ENCODE measurements at places on chromosomes 4 and X.

- no peak for DNase-seq
Observed at GRCh38 chr4:188452097-188452496, 312.9 kb downstream of the TRIML1 start.

DNA sequence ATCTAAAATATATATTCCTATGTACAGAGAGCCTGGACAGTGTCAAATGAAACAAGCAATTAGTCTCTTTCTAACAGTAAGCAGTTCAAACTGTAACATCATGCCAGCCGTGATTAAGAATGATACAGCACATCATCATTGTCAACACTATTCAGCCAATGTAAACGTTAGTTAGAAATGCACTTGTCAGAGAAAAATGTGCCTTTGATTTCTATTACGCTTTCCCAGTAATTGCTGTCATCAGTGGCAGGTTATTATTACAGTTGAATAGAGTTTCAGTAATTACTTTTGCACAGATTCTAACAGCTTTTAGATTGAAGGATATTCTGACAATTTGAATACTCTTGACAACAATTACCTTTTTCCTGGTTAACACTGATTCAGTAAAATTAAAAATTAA, 1007.1 kb downstream of the SH3BGRL start:
- DNase-seq, result no peak

GRCh38 chr4:2297606-2298531, 36.0 kb upstream of the MXD4 start:
- no peak for DNase-seq

DNA sequence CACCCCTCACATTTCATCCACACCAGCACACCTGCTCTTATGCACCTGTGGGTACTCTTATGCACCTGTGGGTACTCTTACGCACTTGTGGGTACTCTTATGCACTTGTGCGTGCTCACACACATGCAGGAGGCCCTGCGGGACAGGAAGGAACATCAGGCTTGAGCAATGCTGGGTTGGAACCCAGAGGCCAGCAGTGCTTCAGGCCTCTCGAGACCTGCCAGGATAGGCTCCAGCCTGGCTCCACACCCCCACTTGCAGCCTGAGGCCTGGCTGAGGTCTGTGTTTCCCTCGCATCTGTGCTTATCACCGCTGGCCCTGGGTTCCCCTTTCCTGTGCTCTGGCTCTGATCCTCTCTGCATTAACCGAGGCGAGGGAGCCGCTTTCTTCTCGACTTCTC, 34.7 kb downstream of the SORCS2 start:
- no peak for DNase-seq

All from activated CD4-positive, alpha-beta memory T cell treated with anti-CD3 and anti-CD28 coated beads, Interleukin-2, amount 10 ng/mL, durations not matched to agents 7 days and 5 days (primary cell).